ENCODE measurements at places on chromosomes 1 and 21.

DNA sequence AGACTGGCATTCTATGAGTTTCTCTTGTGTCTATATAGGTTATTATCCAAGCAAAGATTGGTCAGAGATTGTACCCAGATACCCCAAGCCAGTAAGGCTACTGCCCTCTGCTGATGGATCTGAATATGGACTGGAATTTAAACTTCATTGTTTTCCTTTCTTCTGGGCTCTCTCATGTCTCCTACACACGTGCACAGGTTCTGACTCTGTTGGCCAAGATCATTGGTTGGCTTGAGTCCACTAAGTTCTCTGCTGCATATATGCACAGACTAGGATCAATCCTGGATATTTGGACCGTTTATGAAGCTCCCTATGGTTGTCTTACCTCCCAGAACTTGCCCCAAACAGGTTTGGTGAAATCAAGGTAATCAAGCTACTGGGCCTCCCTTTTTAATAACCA, 69.7 kb downstream of the CC2D1B start:
- DNase-seq: peak; percentile 60

DNA sequence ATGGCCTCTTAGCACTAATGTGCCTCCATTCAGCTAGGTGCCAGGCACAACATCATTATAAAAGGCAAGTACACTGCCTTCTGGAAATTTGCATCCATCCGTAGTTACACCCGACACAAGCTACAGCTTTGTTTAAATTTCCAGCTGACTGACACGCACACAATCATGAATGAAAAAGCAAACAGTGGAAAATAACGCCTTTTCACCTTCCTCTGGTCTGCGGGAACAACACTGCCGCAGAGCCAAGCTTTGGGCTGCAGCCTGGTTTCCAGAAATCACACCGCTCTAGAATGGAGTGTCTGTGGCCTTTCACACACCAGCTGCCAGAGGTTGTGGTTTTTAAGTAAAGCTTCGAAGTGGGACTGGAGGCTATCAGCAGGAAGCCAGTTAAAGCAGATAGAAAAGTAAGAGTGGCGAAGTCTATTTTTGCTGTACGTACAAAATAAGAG, 142.8 kb upstream of the COA6 start:
- peak; percentile 80 for DNase-seq

DNA sequence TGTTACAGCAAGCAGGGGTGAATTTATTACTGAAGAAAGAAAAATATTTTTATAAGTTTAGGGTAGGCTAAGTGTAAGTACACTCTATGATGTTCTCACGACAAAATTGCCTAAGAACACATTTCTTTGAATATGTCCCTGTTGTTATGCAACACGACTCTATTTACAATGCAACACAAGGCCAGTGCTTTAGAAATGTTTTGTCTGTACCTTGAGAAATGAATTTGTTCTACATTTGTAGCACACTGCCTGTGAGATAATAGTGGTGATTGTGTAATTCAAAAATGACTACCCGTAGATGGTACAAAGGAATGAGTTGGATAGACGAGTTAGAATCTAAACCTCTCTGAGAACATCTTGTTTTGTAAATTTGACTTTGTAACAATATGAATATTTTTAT, 63.7 kb upstream of the IGSF5 start:
- no peak for DNase-seq

- DNase-seq: peak; percentile 89
Measured at GRCh38 chr1:9593492-9594465, 5.1 kb downstream of the TMEM201 start.

- DNase-seq: no peak
Measured at GRCh38 chr1:184803180-184803492, 48.5 kb upstream of the EDEM3 start.

DNA sequence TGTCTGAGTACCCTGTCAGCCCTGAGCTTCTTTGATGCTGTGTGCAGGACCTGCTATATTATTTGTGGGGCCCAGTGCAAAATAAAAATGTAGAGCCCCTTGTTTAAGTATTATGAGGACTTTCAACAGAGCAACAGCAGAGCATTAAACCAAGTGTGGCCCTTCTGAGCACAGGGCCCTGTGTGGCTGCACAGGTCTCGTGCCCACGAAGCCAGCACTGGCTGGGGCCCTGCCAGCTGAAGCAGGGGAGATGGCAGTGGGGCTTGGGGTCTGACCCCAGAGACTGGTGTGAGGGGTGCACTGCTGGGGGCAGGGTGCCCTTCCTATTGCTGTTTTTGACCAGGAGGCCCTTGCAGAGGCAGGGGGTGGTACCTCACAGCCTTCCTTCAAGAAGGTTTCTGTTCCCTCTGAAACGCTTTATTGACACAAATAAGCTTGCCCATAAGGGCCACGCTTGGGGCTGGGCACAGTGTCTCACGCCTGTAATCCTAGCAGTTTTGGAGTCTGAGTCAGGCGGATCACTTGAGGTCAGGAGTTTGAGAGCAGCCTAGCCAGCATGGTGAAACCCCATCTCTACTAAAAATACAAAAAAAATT, 2.2 kb upstream of the SEMA4A start:
- no peak for DNase-seq

GRCh38 chr1:221563476-221563921, 178.4 kb downstream of the DUSP10 start:
- DNase-seq: no peak

- DNase-seq: no peak
Measured at GRCh38 chr1:212671342-212672031, 28.2 kb downstream of the BATF3 start.

GRCh38 chr1:32772281-32773017, 44.7 kb downstream of the YARS1 start:
- DNase-seq: no peak

- no peak for DNase-seq
Measured at GRCh38 chr1:216905137-216905536, 181.9 kb upstream of the ESRRG start.

All from activated CD4-positive, alpha-beta T cell treated with anti-CD3 and anti-CD28 coated beads, Interleukin-2, amount 10 ng/mL, durations not matched to agents 24 days and 14 days (primary cell).